GOT3 (cell line): ENCODE measurements at places on chromosomes 3 and 15.

DNA sequence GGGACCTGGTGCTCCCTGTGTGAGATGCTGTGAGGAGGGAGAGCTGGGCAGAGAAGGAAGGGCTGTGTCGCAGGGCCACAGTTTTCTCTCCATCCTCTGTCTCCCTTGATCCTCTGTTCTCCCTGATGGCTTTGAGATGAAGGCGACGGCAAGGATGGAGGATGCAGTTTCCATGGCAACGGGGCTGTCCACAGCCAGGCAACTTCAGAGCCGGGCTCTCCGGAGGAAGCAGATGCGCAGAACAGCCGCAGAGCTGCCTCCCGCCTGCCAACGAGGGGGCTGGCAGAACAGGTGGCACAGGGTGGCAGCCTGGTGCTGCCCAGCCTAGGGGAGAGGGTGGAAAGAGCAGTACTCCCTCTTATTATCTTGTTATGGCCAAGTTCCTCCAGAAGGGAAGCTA is 9.9 kb upstream of the GRM2 start:
- no peak for DNase-seq

DNA sequence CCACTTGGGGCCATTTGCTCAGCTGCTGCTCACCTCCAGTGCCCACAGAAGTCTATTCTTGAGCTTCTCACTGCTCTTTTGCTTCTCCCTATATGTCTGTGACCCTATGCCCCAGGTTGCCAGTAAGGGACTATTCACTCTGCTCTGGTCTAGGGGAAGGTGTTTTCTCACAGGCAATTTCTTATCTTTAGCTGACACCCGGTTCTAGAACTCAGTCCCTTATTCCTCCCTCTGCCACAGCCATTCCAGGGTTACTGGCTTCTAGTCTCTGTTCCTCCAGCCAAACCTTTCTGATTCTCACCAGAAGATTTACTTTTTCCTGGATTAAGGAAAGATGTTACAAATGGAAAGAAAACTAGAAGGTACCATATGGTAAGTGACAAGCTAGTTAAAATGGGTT is 574.0 kb downstream of the NTRK3 start:
- DNase-seq: no peak

DNA sequence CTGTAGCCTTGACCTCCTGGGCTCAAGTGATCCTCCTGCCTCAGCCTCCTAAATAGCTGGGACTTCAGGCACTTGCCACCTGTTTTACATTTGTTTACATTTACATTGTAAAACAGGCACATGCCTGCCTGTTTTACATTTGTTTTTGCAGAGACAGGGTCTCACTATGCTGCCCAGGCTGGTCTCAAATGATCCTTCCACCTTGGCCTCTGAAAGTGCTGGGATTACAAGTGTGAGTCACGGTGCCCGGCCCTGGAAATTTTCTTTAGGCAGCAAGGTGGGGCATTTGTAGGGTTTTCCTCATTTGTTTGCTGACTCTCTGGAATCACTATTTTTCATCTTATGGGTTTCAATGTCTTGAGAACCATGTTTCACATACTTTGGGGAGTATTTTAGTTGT is 25.0 kb downstream of the PIF1 start:
- no peak for DNase-seq

DNA sequence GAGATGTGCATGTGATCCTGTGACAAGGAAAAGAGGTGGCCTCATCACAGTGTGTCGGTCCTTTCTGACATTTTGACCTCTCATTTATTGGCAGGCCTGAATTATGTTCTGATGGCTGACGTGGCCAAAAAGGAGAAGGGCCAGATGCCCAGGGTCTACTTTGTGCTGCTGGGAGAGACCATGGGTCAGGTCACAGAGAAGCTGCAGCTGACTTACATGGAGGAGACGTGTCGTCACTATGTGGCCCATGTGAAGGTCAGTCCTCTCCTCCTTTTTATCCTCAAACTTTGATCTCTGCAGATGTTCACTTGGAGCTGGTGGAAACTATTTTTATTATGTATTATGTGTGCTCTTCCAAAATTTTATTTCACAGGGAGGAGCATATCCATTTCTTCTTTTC is 319.3 kb upstream of the CTDSPL start:
- DNase-seq: no peak

- no peak for DNase-seq
Measured at GRCh38 chr3:67286586-67286985, 288.5 kb downstream of the KBTBD8 start.

GRCh38 chr15:63109498-63109897 is 12.2 kb upstream of the LACTB start:
- no peak for DNase-seq

DNA sequence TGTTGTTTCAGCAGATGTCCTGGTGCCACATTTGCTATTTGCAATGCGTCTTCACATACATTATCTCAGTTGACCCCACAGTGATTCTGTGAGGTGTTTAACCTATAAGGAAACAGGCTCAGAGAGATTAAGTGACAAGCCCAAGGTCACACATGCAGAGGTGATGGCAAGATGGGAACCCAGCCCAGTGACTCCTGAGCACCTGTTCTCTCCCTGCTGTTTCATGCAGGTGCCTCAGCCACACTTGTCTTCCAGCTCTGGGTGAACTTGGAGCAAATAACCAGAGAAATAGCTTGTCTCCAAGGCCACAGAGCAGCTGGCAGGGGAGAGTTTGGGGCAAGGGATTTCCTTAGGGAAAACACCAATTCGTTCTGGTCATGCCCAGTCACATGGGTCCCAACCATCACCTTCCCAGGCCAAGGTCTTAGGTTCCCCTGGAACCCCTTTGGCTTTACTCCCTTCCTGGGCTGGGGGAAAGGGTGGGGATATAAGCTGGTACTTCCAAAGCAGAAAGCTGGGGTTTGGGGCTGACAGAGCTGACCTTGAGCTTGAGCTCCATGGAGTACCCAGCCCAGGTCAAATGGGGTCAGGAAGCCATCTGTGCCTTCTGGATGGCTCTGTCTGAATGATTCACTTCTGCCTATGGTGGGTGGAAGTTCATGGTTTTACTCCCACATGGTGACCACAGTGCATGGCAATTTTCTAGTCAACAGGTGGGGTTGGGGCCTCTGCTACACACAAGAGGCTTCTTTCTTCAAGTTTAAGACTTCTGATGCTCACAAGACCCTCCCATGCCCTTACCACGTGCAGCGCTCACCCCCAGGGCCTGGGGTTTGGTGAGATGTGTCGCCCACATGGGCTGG is 22.4 kb downstream of the LIPC start:
- no peak for DNase-seq

DNA sequence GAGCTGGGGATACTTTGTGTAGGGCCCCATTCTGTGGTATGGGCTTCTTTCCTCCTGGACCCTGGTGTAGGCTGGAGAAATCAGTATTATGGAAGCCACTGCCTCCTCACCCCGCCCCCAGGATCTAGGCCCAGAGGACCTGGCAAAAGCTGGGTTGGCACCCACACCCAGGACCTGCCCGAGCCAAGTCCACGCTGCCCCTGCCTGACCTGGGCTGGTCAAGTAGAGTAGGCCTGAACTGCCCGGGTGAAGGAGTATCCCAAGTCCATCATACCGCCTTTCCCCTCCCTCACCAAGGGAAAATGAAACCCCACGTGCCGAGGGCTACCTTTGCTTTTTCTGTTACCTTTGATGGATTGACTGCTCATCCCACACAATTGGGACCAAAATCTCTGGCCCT is 37.7 kb upstream of the TRAK1 start:
- no peak for DNase-seq

GRCh38 chr15:49946681-49947080 is 172.4 kb downstream of the ATP8B4 start:
- DNase-seq: no peak

GRCh38 chr15:63595688-63596087 is 1.5 kb upstream of the FBXL22 start:
- DNase-seq: no peak

GRCh38 chr3:29186131-29186599 is 94.7 kb upstream of the RBMS3 start:
- DNase-seq: no peak

DNA sequence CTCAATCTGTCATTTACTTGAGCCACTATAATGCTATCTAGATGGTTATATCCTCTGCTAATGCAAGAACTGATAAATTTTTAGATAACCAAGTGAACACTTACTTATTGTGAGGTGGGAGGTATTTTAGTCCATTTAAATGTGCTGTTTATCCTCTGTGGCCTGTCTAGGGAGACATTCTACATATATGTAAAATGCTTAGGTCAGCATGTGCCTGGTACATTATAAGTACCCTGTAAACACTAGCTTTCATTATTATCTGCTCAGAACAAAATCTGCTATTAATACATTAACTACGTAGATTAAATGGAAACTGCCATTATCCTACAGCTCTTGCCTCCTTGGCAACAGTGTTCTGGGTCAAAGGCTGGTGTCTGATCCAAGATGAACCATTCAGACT is 41.8 kb upstream of the MAPKBP1 start:
- no peak for DNase-seq

GRCh38 chr3:127688416-127689265 is 15.9 kb downstream of the ABTB1 start:
- no peak for DNase-seq

GRCh38 chr15:66655997-66656396 is 46.0 kb upstream of the SMAD6 start:
- no peak for DNase-seq

DNA sequence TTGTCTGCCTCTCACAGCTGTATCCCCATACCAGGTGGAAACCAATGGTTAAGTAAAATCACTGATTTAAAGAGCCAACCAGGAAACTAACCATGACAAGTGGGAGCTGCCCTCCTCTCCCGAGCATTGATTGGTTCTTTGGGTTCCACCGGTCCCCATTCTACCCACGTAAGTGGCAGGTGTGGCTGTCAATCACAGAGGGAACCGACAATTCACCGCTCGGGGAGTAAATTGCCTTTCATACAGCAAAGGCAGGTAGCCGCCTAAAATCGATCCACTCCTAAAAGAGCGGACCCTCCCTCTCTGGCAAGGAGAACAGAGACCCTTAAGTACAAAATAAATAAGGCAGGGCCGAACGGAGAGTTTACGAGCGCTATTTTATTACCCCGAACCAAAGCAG is 1.2 kb downstream of the ERC2 start:
- no peak for DNase-seq

DNA sequence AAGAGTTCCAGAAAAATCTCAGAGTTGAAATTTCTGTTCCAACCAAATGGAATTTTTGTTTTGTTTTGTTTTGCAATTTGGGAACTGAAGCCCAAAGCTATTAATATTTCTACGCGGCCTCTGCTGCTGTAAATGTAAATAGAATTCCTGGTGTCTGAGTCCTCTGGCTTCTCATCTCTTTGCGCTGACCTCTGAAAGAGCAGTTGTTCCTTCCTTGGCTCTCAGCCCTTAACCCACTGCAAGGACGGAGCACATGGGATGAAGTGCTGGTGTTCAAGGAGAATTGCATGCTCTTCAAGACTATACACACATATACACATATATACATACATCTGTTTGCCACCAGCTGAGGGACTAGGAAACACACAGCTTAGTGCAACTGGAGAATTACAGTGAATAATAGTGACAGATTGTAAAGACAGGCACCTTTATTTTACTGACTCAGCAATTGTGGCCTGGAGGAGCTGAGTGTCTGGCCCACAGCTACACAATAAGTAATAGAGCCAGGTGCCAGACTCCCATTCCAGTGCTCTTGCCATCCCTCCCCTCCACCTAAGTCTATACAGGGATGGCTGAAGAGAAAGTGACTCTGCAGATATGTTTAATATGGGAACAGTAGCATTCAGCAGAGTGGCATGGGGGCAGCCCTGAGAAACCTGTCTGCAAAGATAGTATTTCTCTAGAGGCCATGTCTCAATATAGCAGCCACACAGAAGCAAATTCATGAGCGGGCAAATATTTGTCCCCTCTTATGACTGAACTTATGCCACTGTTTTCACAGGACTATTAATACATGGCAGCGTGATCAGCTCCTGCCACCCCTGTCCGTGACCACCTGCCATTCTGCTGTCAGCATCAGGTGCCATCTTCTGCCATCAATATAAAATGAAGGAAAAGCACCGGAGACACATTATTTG is 42.3 kb downstream of the NEK10 start:
- no peak for DNase-seq

GRCh38 chr3:124115279-124115678 is 123.4 kb upstream of the ROPN1 start:
- DNase-seq: no peak

GRCh38 chr3:123350971-123351370 is 97.9 kb downstream of the ADCY5 start:
- DNase-seq: no peak

DNA sequence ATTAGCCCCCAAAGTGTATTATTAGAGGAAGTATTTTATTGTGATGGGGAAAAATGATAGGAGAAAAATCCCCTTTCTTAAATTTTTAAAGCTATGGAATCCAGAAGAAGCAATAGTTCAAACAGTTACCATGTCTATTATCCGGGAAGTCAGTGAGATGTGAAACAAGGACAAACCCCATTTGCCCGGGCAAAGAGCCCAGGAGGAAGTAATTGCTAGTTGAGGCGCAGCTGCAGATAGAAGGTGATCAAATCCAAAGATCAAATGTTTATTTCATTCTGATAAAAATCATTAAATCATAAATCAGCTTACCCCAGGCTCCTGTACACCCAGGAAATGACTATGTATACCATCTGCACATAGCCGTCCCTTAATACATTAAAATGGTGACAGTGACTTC is 204.0 kb upstream of the CRBN start:
- no peak for DNase-seq

DNA sequence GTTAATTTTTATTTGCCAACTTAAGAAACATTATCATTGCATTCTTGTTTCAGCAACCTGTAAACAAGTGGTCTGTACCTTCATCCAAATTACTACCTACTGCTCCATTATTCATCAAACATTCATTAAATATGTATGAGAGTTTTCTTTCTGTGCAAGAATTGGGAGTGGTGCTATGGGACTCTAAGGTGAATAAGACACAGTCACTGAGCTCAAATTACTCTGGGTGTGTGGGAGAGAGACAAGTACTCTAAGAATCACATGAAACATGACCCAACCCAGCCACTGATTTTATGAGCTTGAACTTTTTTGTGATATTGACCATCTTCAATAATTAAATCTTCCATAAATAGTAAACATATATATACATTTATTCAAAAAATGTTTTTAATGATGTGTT is 227.2 kb upstream of the TP63 start:
- no peak for DNase-seq

GRCh38 chr3:158739078-158739477 is 6.8 kb upstream of the RARRES1 start:
- no peak for DNase-seq
